ENCODE measurements at places on chromosomes 6 and 20.
A peak's percentile ranks its signal among the peaks of the same experiment; 100 is the strongest.

DNA sequence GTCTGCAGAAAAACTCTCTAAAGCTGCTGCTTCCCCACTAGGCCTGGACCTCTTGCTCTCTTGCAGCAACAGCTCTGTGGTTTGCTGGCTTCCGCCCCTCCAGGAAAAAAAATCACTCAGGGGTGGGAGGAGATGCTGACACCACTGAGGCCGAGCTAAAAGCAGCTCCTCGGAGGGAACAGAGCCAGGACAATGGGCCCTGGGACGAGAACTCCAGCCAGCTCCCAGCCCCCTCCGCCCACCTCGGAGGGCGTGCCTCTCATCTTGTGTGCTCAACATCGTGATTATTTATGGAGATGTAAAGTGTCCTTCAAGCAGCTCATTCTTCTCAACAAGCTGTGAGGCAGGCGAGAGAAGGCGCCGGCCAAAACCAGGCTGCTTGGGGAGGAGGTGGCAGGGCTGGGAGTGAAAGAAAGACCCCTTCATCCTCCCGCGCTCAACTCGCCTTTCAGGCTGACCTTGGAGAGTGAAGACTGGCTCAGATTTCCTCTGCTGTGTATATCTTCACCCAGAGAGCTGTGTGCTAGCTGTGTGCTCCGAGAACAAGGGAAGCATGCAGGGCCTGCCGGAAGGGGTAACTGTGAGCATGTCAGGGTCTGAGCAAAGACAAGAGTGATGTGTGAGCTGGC lies 53.5 kb upstream of the LRFN2 start:
- DNase-seq, result no peak

- DNase-seq, result no peak
These were observed 461.3 kb downstream of the KIF16B start for GRCh38 chr20:16111852-16112412.

- DNase-seq, result no peak
These were observed 127.0 kb downstream of the MAFB start for GRCh38 chr20:40562031-40562430.

DNA sequence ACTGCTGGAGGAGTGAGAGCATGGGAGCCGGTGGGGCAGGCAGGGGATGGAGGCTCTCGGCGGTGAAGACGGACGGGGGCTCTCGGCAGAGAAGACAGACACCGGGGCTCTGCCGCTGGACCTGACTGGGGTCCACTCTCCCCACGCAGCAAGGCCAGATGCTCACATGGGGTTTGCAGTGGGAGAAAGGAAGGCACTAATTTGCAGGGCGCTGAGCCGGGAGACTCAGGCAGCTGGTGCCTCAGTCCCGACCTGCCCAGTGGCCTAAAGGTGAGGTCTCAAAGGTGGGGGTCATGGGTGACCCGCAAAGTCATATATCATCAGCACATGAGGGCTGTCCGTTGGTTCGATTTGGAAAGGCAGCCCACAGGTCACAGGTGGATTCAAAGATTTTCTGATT lies 187.3 kb downstream of the ERMARD start:
- no peak for DNase-seq

GRCh38 chr6:169862892-169863525 lies 111.6 kb downstream of the ERMARD start:
- no peak for DNase-seq

- no peak for DNase-seq
These were observed 51.6 kb downstream of the RALY start for GRCh38 chr20:34045294-34045693.

DNA sequence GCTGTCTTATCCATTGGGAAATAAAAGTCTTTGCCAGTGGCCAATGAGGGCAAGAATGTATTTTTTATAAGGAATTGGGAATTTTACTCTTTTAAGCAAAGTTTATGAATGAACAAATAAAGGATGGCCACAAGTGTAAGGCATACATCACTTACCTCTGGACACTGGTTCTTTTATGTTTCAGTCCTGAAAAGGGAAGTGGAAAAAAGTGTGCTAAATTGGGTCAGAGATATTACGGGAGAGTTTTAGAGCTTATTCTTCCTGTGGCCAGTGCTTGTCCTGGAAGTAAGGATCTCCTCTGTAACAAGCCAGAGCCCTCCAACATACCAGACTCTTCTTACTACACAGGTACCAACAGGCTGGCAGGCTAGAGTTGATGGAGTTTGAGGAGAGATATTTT lies 22.5 kb upstream of the RIPK1 start:
- no peak for DNase-seq

GRCh38 chr6:101226677-101227135 lies 166.8 kb upstream of the GRIK2 start:
- DNase-seq, result no peak

- no peak for DNase-seq
These were observed 258.9 kb downstream of the COL12A1 start for GRCh38 chr6:74946961-74947360.

- no peak for DNase-seq
These were observed 205.1 kb downstream of the DLL1 start for GRCh38 chr6:170085475-170086401.

- DNase-seq, result no peak
These were observed 124.7 kb downstream of the HFE start for GRCh38 chr6:26211963-26212362.

GRCh38 chr6:136228814-136229213 lies 21.3 kb downstream of the MTFR2 start:
- no peak for DNase-seq

GRCh38 chr6:3500262-3501014 lies 43.6 kb upstream of the SLC22A23 start:
- no peak for DNase-seq

GRCh38 chr20:62065674-62066338 lies at the start of gene TAF4:
TSS of gene TAF4 (minus strand) at chr20:62065881. CDS start at chr20:62065810, 71 bp downstream.
- DNase-seq, result peak; percentile 79

DNA sequence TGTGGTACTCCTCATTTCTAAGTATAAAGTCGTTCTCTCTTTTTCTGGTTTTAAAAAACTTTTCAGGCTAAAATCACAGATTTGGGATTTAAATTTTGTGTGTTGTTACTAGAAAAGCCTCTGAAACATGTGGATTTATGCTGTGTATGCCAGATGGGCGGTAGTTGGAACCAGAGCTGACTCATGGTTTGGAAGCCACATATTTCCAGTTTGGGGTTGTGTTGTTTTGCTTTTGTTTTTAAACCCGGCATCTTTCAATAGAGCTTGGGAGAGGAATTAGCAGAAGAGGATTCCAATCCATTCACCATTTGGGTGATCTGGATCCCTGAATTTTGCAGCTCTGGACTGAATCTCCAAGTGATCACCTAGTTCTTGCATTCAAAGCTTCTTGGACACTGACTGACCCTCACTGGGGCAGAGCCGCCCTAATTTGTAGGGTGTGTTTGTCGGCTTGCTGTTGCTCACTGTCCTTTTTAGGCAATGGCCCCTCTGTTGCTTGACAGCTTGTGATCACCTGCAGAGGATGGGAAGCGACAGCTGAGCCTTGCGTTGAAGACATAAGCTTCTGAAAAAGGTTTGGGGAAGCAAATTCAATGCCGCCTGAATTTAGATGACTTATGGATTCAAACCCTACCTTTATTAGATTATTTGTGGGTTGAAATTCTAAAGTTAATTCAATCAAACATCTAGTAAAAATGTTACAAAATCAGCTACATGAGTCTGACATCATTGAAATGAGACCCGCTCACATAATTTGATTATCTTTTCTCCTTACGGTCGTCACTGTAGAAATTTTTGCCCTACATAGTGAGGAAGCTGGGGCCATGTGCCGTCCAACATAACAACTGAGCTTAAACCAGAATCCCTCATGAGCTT lies 79.9 kb upstream of the CD83 start:
- DNase-seq, result no peak

DNA sequence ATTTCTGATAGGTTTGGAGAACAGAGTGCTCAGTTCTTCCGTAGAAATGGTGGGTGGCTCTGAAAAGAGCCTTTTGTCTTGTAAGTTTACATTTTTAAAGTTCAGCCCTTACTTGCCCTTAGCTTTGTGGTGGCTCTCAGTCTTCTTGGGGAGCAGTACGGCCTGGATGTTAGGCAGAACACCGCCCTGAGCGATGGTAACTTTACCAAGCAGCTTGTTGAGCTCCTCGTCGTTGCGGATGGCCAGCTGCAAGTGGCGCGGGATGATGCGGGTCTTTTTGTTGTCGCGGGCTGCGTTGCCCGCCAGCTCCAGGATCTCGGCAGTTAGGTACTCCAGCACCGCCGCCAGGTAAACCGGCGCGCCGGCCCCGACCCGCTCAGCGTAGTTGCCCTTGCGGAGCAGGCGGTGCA lies 19.5 kb downstream of the OR2B2 start:
- no peak for DNase-seq

GRCh38 chr6:30890646-30891449 lies 6.5 kb downstream of the DDR1 start:
- DNase-seq, result no peak

- no peak for DNase-seq
These were observed 217.9 kb upstream of the FOXA2 start for GRCh38 chr20:22802296-22802695.

- no peak for DNase-seq
These were observed 11.7 kb upstream of the SIRPG start for GRCh38 chr20:1669304-1669703.

DNA sequence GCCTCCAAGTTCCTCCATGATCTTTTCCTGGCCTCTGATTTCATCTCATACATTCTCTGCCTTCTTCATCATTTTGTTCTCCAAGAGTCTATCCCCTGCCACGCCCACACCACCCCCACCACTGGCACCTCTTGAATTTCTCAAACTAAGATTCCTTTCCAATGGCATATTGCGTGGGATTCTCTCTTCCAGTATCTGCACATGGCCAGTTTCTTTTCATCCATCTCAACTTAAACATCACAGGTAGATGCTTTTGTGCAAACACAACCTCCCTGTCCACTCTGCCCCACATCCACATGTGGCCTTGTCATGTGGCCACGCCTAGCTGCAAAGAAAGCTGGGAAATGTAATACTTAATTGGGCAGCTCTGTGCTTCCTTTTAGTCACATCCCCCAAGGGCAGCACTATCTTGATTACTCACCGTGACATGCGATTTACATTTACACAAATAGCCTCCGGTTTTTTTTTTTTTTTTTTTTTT lies 33.4 kb upstream of the ZMYND8 start:
- no peak for DNase-seq

DNA sequence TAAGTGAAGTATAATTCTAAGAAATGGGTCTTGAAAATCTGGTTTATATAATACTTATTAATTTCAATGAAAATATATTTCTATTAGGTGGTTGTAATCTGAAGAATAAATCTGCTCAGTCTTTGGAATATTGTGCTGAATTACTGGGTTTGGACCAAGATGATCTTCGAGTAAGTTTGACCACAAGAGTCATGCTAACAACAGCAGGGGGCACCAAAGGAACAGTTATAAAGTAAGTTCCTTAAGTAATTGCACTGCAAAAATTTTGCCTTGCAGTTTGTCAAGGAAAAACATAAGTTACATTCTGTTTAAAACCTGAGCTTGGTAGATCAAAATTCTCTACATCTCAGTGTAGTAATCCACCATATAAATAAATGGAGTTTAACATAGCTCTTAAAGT lies 106.0 kb downstream of the MYO6 start:
- peak; percentile 3 for DNase-seq

- DNase-seq, result no peak
These were observed 1.5 kb downstream of the WDR27 start for GRCh38 chr6:169700296-169700695.

DNA sequence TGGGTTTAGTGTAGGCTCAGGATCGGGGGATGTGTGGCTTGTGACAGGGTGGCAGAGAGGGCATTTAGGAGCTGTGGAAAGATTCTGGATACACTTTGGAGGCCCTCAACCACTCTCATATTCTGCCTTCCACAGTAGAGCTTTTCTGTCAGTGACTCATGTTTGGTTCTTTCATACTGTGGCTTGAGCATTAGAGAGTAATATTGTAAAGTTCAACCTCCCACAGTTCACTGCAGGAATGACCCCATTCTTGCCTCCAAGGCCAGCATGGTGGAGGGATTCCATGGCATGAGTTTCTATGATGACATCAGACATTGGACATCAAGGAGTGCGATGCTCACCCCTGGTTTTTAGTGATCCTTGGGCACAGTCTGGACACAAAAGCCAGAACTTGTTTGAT lies 50.9 kb downstream of the DTD1 start:
- DNase-seq, result no peak

- no peak for DNase-seq
These were observed 589.2 kb downstream of the PHF3 start for GRCh38 chr6:64224819-64225218.

- no peak for DNase-seq
These were observed 55.8 kb downstream of the SOBP start for GRCh38 chr6:107545763-107546162.

GRCh38 chr6:166996406-166996805 lies 2.8 kb upstream of the CEP43 start:
- DNase-seq, result no peak

- DNase-seq, result no peak
These were observed 18.3 kb downstream of the MRPS18A start for GRCh38 chr6:43669050-43669921.

DNA sequence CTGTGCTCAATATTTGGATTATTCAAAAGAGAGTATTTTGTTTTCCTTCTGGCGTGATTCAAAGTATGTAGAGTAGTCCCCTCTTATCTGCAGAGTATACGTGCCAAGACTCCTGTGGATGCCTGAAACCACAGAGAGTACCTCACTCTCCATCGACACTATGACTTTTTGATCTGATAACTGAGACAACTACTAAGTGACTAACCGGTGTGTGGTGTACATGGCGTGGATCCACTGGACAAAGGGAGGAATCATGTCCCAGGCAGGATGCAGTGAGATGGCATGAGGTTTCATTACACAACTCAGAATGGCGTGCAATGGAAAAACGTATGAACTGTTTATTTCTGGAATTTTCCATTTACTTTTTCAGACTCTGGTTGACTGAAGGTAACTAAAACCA lies 112.2 kb upstream of the PDE7B start:
- peak; percentile 3 for DNase-seq

DNA sequence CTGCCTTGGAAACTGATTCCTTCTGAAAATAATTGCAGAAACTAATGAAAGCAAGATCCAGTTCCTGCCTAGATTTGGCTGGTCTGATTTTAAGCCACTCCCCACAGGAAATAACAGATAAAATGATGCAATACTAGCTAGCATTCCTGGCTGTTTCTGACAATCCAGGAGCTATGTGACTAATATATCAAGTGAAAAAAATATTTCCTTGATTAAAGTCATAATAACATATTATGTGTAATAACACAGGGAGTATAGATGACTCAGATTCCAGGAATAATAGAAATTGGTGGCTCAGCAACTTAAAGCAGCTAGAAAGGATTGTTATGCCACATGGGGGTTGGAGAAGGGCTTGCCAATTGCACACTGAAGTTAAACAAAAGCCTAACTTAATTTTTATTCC lies 182.7 kb upstream of the SALL4 start:
- no peak for DNase-seq

- no peak for DNase-seq
These were observed 238.5 kb downstream of the GMPR start for GRCh38 chr6:16476861-16477260.

DNA sequence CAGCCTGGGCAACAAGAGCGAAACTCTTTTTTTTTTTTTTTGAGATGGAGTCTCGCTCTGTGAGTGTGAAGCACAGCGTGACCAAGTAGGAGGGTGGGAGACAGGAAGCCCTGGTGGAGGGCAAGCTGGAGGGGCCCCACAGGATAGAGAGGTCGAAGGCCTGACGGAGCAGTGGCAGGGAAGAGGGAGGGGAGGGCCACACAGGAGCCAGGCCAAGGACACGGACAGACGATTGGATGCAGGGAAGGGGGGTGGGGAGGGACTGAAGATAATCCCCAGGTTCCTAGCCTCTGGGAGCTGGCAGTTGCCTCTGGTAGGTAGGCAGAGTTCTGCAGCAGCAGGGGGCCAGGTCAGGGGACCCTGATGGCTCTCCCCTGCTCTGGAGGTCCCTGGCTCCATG lies 10.8 kb upstream of the GUCA1A start:
- no peak for DNase-seq

- DNase-seq, result no peak
These were observed 34.6 kb downstream of the GCNT2 start for GRCh38 chr6:10555625-10556309.

All from stimulated activated CD4-positive, alpha-beta T cell treated with anti-CD3 and anti-CD28 coated beads, Interleukin-2, amount 100 ng/mL, for 24 hours (primary cell).